Psoas muscle (tissue), 8 donors: ENCODE measurements at places on chromosomes 16 and 17. TPM values are rescaled to one million over a fixed set of nuclear protein-coding genes. Genes with fewer than 3 reads are reported as not detected.

DNA sequence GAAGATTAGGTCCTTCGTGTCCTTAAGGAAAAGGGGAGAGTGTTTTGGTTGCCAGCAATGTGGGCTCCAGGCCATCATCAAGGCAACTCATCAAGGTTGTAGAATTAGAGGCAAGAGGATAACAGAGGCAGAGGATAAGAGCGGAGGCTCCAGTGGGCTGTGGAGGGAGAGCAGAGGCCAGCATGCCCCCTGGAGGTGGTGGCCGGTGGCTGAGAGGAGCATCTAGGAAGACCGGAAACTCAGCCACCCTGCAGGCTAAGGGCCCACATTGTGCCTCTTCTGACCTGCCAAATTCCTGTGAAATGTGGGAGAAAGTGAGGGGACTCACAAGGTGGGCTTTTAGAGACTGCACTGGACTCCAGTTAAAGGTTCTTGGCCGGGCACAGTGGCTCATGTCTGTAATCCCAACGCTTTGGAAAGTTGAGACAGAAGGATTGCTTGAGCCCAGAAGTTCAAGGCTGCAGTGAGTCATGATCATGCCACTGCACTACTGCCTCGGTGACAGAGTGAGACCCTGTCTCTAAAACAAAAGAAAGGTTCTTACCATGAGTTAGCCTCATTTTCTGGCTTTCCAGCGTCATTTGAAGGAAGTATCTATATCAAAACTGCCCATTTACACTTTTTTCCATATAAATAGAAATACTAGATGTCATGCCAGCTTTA, 62.7 kb upstream of the ADORA2B start:
- DNase-seq, result no peak
- H3K27me3 ChIP-seq, result no peaks in the 10 kb centered on the region
- H3K36me3 ChIP-seq, result no peaks in the 10 kb centered on the region
- no peak overlapping the region for H3K27ac ChIP-seq

DNA sequence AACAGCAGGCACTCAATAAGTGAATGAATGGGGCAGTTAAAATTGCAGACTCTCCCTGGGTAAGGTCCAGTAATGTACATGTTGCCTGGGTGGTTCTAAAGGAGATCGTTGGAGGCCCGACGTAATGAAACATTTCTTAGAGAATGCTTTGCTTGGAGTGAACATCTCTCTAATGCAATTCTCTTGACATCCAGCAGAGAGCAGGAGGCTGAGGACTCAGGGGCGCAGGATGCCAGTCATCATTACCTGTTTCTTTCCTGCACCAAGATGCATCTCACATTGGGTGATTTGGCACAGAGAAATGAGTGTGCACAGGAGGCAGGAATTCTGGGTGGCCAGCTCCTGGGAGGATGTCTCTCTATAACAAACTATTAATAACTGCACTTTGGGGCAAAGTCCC, 130.3 kb upstream of the RBBP6 start:
- DNase-seq, result no peak
- no peak overlapping the region for H3K27ac ChIP-seq
- no peaks in the 10 kb centered on the region for H3K36me3 ChIP-seq
- peaks cover 1% of the 10 kb centered on the region for H3K27me3 ChIP-seq
- no peaks in the 10 kb centered on the region for H3K4me1 ChIP-seq

Gene C17orf113
- total RNA-seq, result 0.56 TPM

- H3K36me3 ChIP-seq, result peaks cover 32% of the 10 kb centered on the region
- no peak overlapping the region for H3K27ac ChIP-seq
- H3K4me3 ChIP-seq, result no peak overlapping the region
- peaks cover 52% of the 10 kb centered on the region for H3K4me1 ChIP-seq
- no peak for DNase-seq
These were observed 5.9 kb downstream of the RHBDF1 start for GRCh38 chr16:66309-67182.

Gene LPO
- not detected for total RNA-seq

Gene CPNE2
- total RNA-seq, result 8.8 TPM

Gene KRTAP9-4
- not detected for total RNA-seq

DNA sequence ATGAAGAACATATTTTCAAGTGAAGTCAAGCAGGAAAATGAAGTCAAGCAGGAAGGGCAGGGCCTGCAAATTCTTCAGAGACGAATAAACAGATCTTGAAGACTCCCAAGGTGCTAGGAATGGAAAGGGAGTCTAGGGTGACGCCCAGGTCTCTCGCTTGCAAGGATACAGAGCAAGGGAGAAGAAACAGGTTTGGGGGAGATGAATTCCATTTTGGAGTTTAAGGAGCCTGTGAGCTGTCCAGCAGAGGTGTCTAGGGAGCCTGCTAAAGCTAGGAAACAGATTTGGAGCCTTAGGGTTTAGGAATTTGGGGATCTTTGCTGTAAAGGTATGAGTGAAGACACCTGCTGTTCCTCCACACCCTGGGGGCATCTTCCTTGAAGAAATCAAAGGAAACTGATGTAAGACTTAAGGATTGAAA, 2.0 kb upstream of the UNKL start:
- DNase-seq, result no peak
- H3K4me3 ChIP-seq, result no peak overlapping the region
- H3K36me3 ChIP-seq, result no peaks in the 10 kb centered on the region
- H3K4me1 ChIP-seq, result peaks cover 20% of the 10 kb centered on the region
- no peak overlapping the region for H3K27ac ChIP-seq
- H3K27me3 ChIP-seq, result no peaks in the 10 kb centered on the region

GRCh38 chr16:2756288-2757015, 4.0 kb downstream of the SRRM2 start:
- H3K27me3 ChIP-seq, result no peaks in the 10 kb centered on the region
- peak overlapping the region; percentile 96 for H3K4me3 ChIP-seq
- peak overlapping the region; percentile 37 for H3K27ac ChIP-seq

DNA sequence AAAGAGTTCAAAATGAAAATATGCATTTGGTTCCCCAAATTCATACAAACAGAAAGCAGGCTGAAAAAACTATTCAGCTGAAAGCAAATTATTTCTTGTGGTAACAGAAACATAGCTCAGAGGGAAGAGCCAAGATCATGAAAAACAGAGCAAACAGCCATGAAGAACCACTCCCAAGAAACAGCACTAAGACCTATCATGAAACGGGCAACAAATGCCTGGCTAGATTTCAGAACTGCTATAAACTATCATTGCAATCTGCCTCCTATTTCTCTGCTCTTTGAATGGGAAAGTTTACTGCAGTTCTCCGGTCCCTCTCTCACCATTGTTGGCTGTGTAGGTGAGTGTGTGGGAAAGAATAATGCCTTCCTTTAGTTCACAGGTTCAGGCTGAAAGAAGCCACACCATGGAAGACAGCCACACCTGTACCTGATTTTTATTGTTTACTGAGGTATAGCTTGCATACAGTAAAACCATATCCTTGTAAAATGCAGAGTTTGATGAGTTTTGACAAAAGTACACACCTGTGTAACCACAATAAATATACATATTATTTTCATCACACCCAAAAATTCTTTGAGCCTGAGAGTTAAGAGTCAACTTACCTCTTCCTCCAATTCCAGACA, 48.2 kb downstream of the CEP112 start:
- no peak for DNase-seq
- H3K36me3 ChIP-seq, result peaks cover 13% of the 10 kb centered on the region
- no peaks in the 10 kb centered on the region for H3K4me1 ChIP-seq
- H3K27me3 ChIP-seq, result no peaks in the 10 kb centered on the region

Gene FZD2
- total RNA-seq, result 0.28 TPM

DNA sequence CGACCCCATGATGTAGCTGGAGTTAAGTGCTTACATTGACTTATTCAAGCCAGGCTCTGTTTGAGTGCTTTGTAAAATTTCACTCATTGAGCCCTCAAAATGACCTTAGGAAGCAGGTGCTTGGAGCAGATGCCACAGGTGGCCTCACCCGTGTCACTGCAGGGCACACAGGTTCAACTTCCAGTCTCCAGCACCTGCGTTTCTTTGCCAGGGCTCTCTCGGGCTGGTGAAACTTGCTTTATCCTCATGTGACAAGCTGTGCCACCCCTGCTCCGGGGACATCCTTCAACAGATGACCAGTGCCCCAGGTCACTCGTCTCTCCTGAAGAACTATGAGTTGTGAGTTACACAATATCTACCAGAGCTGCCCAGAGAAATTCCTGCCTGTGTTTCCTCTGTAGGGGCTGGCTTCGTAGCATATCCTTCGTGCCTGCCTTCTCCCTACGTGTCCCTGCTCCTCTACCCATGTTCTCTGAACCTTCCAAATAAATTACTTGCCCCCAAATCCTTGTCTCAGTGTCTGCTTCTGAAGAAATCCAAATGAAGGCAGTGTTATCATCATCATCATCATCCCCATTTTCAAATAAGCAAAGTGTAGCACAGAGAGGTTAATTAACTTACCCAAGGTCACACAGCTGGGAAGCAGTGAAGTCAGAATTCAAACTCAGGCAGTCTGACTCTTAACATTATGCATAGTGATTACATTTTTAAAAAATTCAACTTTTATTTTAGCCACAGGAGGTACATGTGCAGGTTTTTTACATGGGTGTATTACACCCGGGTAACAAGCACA, 352.5 kb downstream of the NPIPA8 start:
- no peaks in the 10 kb centered on the region for H3K27me3 ChIP-seq
- no peak overlapping the region for H3K27ac ChIP-seq
- no peaks in the 10 kb centered on the region for H3K36me3 ChIP-seq

Gene ABHD15
- 2.6 TPM for total RNA-seq

DNA sequence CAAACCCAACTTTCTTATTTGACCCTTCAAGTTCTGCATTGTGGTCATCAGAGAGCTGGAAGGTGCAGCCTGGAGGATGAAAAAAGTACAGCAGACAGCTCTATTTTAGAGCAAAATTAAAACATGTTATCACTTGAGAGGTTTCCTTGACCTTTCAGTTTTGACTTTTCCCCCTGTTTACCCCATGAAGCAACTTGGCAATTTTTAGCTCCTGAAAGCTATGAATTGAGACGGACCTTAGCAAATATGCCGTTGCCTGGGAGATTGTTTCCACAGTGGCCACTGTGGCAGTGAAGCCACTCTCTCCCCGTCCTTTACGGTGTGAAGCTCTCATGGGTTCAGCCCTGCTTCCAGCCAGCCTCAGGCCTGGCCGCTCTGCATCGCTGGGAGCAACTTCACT, 398.6 kb downstream of the CPPED1 start:
- no peak for DNase-seq
- H3K27ac ChIP-seq, result no peak overlapping the region
- no peaks in the 10 kb centered on the region for H3K27me3 ChIP-seq
- H3K4me3 ChIP-seq, result no peak overlapping the region

DNA sequence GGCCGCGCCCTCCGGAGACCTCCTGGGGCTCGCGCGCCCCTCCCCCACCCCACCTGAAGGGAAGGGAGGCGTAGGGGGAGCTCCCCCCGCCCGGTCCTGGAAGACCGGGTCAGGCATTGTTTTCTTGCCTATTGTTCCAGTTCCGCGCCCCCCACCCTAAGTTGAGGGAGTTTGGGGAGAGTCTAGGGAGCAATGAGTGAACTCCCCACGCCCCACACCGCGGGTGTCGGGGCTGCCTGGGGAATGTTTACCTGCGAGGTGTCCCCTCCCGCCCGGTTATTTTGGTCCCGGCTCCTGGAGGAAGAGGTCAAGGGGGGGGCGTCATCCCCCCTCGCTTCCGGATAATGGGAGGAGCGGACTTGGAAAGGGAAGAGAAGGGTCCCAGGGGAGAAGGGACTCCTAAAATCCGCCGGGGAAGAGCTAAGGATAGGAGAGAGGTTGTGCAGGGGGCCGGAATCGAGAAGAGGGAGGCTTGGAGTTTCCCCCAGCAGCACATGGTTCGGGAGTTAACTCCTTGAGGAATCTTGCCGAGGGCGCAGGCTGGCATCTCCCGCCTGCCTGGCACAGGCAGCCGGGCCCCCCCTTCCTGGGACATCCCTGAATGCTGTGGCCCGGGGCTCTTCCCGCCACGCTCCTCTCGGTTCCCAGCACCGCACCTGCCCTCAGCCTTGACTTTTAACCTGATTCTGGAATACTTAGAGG, 881 bp downstream of the MLLT6 start:
- H3K4me1 ChIP-seq, result peaks cover 56% of the 10 kb centered on the region
- H3K27me3 ChIP-seq, result no peaks in the 10 kb centered on the region
- DNase-seq, result peak; percentile 79
- H3K4me3 ChIP-seq, result peak overlapping the region; percentile 97
- peak overlapping the region; percentile 98 for H3K27ac ChIP-seq

Gene KLHL11
- 3.4 TPM for total RNA-seq

GRCh38 chr16:89573826-89574680, 1.5 kb upstream of the CPNE7 start:
- peak overlapping the region; percentile 47 for H3K4me3 ChIP-seq
- H3K4me1 ChIP-seq, result no peaks in the 10 kb centered on the region
- H3K27ac ChIP-seq, result no peak overlapping the region
- no peak for DNase-seq
- no peaks in the 10 kb centered on the region for H3K36me3 ChIP-seq

GRCh38 chr17:43365356-43365755, 33.4 kb upstream of the ARL4D start:
- DNase-seq, result no peak
- H3K4me1 ChIP-seq, result peaks cover 13% of the 10 kb centered on the region
- no peaks in the 10 kb centered on the region for H3K36me3 ChIP-seq
- H3K4me3 ChIP-seq, result no peak overlapping the region
- no peaks in the 10 kb centered on the region for H3K27me3 ChIP-seq

DNA sequence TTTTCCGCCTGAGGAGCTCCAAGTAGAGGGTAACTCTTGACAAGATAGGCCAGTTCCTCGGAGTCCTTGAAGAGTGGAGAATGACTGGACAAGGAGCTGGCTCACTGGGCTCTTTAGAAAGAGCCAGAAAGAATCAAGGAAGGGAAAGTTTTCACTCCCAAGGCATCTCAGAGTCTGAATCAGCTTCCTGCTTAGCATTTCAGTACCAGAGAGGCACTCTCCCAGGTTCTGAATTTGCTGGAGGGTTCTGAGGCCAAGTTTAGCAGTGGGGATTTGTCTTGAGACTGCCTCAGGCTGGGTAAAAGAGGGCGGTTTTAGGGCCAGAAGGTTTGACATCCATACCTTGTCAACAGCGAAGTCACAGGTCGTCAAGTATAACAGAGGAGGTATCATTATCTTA, 25.5 kb downstream of the GP2 start:
- H3K27ac ChIP-seq, result no peak overlapping the region
- no peak overlapping the region for H3K4me3 ChIP-seq
- H3K27me3 ChIP-seq, result peaks cover 2% of the 10 kb centered on the region
- no peaks in the 10 kb centered on the region for H3K4me1 ChIP-seq
- H3K36me3 ChIP-seq, result no peaks in the 10 kb centered on the region

- no peaks in the 10 kb centered on the region for H3K36me3 ChIP-seq
- H3K4me1 ChIP-seq, result peaks cover 59% of the 10 kb centered on the region
- no peak overlapping the region for H3K4me3 ChIP-seq
- no peak for DNase-seq
- no peaks in the 10 kb centered on the region for H3K27me3 ChIP-seq
These were observed 103.3 kb upstream of the CIBAR2 start for GRCh38 chr16:85215478-85216118.

DNA sequence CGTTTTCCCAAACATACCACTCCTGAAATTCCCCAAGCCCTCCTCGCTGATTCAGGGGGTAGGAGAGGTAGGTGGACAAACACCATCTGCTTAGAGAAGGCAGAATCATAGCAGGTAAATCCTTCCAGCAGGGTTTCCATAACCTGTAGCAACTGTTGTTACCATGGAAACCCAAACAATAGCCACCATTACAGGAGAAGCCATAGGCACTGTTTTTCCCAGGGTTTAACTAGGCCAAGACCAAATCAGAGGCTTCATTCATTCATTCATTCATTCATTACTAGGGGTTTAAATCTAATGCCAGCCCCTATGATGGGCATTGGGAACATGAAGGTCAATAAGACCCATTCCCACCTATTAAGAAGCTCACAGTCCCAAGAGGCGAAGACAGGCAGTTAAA, 25.5 kb upstream of the CIITA start:
- H3K27ac ChIP-seq, result no peak overlapping the region
- no peaks in the 10 kb centered on the region for H3K4me1 ChIP-seq
- no peaks in the 10 kb centered on the region for H3K27me3 ChIP-seq
- DNase-seq, result no peak

Gene C16orf92
- total RNA-seq, result not detected

Gene XAF1
- total RNA-seq, result 6.9 TPM

- H3K4me3 ChIP-seq, result no peak overlapping the region
- DNase-seq, result no peak
- H3K4me1 ChIP-seq, result no peaks in the 10 kb centered on the region
- H3K27me3 ChIP-seq, result no peaks in the 10 kb centered on the region
- no peak overlapping the region for H3K27ac ChIP-seq
These were observed 45.1 kb downstream of the NOG start for GRCh38 chr17:56638591-56639051.
